Fibroblast of skin of left biceps (primary cell): ENCODE measurements at places on chromosomes 3 and 15.

DNA sequence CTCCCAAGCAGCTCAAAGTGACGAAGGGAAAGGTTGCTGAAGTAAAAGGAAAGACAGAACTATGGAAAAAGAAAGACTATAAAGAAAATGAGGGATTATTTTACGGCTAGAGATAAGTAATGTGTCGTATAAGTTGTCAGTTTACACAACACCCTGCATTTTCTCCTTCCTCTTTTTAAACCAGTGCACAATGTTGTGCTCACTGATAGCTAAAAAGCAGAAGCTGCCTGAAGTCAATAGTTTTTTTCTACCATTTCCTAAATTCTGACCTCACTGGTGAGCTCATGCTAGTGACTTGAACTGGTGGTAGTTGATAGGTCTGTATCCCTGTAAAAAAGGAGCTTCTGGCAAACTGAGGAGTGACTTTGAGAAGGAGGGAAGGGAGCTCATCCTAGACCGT is 368.6 kb upstream of the GBE1 start:
- DNase-seq = no peak

GRCh38 chr3:14047841-14048240 is 76.8 kb downstream of the CHCHD4 start:
- DNase-seq = no peak

DNA sequence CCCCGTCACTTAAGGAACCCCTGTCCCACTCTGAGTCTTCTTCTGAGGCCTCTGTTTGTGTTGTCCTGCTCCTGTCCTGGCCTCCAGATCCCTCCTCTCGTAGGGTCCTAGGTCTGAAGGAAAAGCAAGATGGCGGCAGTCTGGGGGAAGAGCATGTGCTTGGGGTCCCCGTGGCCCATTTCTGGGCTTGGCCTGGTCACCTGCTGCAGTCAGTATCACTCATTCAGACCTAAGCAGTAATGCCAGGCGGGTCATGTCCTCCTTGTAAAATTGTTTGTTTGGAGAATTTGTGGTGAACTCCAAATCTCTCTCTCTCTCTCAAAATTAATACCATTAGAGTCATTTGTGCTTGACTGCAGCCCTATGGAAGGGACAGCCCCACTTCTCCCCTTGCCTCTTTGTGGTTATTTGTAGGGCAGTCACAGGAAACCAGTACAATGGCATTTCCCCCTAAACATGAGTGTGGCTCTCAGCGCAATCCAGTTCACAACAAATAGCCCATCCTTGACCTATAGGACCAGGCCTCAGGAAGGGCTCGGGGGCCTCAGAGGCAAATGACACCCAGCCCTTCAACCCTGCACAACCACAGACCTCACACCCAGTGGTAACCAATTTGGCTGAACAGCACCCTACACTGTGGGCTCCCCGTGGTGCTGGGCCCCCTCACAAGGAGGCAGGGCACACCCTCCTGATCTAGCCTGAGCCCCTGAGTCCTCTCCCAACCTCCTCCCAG is 173.5 kb downstream of the OR4M2 start:
- no peak for DNase-seq

DNA sequence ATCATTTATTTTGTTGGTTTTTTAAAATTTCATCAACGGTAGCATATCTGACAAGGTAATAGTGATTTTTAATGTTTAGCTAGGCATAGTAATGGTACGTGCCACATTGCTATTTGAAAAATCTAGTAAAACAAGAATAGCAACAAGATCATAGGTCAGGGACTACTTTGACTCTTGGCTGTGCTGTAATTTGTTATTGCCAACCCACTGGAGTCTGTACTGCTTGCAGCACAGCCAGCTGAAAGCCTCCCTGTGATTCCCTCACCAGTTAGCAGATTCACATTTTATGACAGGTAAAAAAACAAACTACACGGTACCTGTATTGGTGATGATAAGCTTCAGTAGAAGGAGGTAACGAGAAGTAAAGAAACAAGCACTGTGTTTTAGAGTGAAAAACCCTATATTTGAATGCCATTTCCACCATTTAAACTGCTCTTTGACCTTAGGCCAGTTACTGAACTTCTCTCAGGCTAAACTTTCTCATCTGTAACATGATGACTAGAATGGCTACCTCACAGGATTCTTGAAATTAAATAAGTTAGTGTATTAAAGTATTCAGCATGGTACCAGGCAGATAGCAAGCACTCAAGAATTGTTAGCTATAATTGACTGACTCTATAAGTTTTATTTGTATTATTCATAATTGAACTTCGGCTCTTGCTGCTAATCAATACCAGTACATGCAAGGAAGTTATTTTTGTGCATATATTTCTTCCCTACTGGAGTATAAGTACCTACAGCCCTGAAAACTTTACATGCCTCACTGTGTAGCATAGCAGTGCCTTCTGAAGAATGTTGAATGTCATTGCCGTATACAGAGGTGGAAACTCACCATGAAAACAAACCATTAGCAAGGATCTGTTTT is 16.1 kb downstream of the FILIP1L start:
- DNase-seq = no peak

DNA sequence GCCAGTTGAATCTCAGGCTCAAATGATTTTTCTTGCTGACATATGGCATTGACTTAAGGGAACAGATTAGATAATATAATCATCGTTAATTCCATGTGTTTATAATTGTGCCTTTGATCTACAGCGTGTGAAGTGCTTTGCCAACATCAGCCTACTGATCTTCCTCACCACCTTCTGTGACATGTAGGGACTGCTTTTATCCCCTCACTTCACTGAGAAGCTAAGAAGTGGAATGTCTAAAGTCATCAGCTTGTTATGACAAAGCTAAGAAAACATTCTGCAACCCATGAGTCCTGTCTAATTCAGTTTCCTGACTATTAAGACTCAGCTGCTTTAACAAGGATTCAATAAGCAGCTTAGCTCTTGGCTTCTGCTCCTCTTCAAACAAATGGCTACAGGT is 106.0 kb downstream of the MYH15 start:
- no peak for DNase-seq

DNA sequence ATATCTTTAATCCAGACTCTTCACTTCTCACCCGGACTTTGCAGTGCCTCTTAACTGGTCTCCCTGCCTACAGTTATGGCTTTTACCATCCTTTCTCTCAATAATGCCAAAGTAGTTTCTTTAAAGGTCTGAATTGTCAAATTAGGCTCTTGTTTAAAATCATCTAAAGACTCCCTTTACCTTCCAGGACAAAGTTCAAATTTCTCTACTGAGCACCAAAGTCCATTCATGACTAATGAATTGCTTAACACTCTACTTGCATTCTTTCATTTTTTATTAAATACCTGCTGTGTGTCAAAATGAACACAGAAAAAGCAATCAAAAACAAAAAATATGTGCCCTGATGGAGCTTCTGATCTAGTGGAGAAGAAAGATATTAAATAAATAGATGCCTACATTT is 472.4 kb upstream of the UBE2E2 start:
- no peak for DNase-seq

DNA sequence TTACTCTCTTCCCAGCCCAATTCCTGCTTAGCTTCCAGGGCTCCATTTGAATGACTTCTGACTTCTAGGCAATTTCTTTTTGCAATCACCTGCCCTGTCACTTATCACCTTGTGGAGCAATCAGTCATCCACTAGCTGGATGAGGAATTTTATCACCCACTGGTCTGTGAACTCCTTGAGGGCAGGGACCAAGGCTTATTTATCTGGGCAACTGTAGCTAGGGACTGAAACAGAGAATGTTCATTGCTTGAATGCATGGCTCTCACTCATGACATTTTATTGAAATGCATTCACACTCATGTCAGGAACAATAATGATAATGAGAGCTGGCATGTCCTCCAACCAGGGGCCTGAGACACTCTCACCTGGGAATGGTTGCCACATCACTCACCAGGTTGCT is 15.5 kb downstream of the TNFAIP8L3 start:
- no peak for DNase-seq

GRCh38 chr3:194367992-194368841 is 1.3 kb downstream of the LRRC15 start:
- DNase-seq = peak; percentile 49

GRCh38 chr15:77860071-77860691 is 217.3 kb downstream of the TBC1D2B start:
- no peak for DNase-seq

DNA sequence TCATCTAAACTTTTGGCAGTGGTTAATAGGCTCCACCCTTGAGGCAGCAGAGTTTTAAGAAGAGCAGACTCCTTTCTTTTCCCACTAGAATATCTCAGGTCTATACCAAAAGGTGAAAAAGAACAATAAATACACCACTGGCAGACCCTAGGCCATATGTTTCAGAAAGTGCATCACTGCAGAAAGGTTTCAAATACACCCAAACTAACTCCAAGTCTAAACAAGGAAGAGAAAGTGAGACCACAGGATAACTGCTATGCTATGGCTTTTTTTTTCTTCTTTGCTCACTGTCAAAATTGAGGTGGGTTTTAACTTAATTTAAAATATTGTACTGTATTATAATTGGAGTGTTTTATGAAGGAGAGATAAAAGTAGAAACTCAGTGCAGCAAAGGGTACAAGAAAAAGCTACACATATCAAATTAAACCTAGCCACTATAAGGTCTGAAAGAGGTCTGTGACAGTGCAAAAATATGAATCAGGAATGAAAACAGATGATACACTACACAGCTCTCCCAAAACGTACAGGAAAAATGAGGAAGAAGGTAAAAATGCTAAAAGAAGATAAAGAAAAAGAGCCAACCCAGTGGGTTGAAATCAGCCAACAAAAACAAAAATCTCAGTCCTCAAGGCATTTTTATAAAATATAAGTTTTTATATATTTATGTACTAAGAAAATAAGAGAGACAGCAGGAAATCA is 8.4 kb downstream of the SNX4 start:
- DNase-seq = no peak

DNA sequence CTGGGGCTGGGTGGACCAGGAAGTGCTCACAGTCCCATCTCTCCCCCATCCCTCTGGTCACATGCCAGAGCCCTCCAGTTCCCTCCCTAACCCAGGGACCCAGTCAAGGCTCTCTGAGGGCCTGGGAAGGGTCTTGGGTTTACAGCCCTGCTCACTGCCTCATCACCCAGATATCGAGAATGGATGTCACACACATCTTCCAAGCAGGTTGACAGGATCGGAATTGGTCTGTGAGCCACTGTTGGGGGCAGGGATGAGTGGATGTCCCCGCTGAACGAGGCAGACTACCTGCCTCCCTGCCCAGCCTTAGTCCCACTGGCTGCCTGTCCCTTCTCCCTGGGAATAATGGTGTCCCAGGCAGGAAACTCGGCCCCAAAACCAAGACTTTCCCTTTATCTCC is 20.0 kb upstream of the GOLGA6C start:
- no peak for DNase-seq

GRCh38 chr3:128835096-128835495 is 44.3 kb upstream of the ACAD9 start:
- no peak for DNase-seq

DNA sequence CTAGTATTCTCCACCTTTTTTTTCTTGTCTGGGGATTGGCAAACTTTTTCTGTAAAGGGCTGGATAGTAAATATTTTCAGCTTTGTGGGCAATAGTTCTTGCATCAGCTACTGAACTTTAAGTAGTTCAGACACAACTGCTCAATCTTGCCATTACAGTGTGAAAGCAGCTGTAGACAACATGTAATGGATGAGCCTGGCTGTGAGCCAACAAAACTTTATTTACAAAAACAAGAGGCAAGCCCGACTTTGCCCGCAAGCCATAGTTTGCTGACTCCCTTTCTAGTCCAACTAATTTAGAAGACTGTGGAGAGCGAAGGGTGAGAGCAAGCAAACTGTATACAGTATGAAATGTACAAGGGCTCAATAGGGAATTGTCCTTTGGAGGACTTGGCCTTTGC is 6.2 kb downstream of the FRMD4B start:
- no peak for DNase-seq

DNA sequence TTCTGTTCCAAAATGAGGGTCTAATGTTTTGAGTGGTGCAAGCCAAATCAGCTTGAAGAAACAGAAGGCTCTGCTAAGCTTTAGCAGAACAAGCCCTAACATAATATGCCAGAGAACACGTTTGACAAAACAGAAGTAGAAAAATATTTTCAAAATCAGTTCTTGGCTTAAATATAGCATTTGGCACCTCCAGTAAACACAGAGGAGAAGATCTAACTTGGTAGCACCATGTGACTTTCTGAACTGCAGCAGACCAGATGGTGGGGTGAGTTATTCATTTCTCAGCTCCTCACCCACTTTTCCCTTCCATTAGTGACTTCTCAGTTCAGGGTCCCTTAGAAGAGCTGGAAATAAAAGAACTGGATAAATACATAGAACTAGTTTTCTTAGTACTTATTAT is 395.8 kb downstream of the MAGI1 start:
- no peak for DNase-seq

- no peak for DNase-seq
Observed at GRCh38 chr15:38085931-38086568, 151.6 kb downstream of the TMCO5A start.

DNA sequence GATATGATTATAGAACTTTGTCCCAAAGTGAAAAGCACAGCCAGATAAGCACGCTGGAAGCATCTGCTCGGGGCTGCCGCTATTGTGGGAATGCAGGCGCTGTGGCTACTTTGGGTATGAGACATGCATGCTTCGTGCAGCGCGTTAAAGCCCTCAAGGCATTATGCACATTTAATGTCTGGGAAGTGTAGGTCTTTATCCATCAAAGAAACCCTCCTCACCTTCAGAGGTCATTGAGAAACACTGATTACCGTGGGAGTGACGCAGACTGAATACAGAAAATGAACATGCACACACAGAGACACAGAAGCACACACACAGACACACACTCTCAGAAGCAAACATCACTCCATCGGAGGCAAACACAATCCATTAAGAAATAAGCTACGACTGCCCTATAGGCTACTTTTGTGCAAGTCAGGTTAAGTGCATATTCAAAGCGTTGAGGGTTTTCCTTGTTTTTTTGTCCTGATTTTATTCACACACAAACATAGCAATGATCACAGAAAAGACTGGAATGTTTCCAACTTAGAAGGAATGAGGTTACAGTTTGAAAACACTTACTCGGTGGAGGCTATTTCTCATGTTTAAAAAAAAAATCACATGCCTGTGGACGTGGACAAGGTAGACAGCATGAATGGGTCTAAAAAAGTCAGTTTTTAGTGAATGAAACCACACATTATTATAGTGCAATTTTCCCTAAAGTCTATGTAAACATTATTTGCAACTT is 68.5 kb downstream of the PLCH1 start:
- DNase-seq = no peak

- no peak for DNase-seq
Observed at GRCh38 chr3:47645551-47645950, 66.9 kb upstream of the CSPG5 start.

- DNase-seq = no peak
Observed at GRCh38 chr3:90035643-90036042, 928.2 kb downstream of the EPHA3 start.

- DNase-seq = no peak
Observed at GRCh38 chr3:88678747-88679146, 428.7 kb upstream of the EPHA3 start.

DNA sequence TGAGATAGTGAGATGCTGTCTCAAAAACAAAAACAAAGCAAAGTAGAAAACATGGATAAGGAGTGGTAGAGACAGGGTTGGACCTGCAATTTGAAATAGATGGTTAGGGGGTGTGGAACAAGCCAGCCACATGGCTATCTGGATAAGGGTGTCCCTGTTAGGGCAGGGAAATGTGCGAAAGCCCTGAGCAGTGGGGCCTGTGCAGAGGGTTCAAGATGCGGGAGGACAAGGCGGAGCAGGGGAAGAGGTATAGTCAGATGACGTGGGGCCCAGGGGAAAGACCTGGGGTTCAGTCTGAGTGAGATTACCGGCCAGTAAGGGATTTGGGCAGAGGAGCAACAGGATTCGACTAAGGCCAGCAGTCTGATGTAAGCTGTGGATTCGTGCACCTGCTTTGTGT is 18.4 kb upstream of the NR2E3 start:
- no peak for DNase-seq

GRCh38 chr3:89808680-89809197 is 701.3 kb downstream of the EPHA3 start:
- DNase-seq = no peak
